ENCODE measurements at places on chromosomes 1 and 21.

DNA sequence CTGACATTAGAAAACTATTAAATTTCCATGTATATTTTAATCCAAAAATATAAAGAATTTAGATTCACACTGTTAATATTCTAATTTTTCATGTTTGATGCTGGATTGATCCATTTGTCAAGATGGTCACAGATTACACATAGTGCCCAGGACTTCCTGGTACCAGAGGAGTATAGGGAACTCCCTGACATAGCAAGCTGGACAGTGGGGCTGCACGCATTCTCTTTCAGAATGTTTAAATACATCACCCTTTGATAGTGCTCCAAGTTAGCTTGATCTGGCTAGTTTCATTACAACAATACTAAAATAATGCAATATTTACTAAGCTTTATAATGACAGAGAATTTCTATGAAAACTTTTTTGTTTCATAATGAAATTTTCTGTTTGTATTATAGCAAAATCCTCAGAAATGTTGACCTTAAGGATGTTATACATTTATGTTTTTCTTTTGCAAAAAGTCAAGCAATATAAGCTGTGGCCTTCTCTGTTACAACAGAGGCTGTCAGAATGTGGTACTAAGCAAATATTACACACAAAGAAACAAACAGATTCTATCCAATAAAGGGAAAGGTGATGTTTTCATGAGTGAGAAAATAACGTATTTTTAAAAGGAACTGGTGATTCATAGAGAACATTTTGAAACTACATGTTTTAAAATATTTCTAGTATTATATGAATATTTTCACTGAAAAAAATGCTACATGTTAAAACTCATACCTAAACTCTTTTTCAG is 84.7 kb downstream of the SLC35F3 start:
- no peak for DNase-seq

DNA sequence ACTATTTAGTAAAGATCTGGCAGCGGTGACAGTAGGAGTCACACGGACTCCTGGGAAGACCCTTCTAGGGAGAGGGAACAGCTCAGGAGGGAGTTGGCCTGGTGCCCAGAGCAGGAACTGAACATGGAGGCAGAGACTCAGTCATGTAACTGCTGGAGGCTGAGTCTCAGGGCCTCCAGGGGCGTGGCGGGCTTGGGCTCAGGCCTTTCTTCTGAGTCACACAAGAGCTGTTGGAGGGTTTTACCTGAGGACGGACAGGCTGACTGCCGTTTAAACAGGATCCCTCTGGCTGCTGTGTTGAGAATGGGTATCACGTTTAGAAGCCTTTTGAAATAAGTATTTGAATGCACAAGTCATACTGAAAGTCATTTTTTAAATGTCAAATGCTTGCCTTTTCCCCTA is 7.2 kb upstream of the ETS2 start:
- DNase-seq = no peak

GRCh38 chr1:211531194-211532087 is 39.5 kb upstream of the RD3 start:
- DNase-seq = no peak

DNA sequence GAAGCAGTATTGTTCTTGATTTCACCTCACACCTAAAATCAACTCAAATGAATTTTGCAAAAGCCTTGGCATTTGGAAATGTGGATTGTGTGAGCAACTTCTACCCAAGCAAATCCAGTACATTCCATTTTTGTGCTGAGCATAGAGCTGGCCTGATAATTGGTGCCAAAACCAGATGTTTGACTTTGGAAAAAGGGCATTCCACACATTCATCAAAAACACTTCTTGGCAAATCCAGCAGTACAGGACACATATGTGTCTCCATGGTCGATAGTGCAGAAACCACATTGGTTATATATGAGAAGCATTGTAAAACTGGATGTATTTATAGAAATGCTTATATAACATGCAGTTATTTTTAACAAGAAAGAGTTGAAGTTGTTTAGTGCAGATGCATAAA is 210.4 kb downstream of the KCNK2 start:
- DNase-seq = no peak

DNA sequence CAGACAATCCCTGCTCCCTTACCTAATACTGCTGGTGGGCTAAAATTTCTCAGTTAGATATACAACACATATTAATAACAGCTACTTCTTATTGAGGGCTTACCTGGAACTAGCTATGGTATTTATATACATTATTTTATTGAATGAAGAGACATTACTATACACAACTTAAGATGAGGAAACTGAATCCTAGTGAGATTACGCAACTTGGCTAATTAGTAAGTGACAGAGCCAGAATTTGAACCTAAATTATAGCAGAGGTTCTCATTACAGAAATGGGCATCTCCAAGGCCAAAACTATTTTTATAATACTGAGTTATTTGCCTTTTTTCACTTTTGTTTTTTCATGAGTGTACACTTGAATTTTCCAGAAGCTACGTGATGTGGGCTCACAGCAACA is 44.5 kb upstream of the SMYD2 start:
- DNase-seq = no peak
